NT2/D1 (cell line): ENCODE measurements at places on chromosomes 7 and 10.

DNA sequence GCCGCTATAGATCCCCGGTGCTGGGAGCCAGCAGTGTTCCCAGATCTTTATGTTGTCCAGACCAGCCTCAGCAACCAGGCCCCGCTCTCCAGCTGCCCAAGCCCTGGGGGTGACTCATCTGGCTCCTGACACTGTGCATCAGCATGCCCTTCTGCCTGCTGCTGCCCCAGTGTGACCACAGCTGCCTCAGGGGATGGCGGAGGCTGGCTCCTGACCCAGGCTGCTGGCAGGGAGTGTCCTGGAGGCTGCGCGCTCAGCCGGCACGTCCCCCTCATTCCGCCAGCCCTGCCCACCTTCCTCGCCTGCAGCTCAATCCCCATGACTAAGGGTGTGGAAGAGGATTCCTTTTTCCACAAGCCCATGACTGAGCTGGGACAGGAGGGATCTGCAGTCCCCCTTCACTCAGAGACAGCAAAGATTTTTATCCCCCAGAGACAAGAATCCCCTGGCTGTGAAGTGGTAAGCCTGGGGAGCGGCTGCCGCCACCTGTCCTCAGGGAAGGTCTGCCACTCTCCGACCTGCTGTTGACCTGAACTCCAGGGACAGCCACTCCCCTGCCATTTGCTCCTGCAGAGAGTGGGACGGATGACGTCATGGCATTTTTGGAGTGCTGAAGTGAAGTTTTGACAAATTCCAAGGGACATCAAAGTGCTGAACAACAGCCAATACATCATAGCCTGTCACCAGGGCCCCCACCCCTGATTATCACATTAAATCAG lies 182.8 kb upstream of the BMPER start:
- DNase-seq = no peak

GRCh38 chr7:93242106-93242505 lies 9.9 kb downstream of the VPS50 start:
- DNase-seq = no peak

- no peak for DNase-seq
Observed at GRCh38 chr7:148155000-148155399, 435.6 kb upstream of the C7orf33 start.

DNA sequence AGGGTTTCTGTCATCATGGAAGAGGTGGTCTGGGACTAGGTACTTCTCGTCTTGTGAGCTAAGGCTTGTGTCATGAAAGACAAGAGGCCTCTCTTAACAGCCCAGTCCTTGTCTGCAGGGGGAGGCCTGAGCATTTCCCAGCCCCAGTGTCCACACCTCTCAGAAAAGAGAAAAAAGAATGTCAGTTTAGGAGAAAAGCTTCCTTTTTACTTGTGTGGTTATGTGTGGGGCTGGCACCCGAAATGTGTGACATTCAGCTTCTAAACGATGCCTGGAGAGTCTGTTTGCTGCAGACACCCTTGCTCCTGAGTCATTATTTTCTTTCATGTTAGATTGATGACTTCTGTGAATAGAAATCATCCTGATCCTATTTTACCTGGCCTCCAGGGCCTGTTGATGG lies 67.4 kb downstream of the LANCL2 start:
- no peak for DNase-seq

GRCh38 chr7:51019191-51019844 lies 236.6 kb upstream of the GRB10 start:
- DNase-seq = no peak

DNA sequence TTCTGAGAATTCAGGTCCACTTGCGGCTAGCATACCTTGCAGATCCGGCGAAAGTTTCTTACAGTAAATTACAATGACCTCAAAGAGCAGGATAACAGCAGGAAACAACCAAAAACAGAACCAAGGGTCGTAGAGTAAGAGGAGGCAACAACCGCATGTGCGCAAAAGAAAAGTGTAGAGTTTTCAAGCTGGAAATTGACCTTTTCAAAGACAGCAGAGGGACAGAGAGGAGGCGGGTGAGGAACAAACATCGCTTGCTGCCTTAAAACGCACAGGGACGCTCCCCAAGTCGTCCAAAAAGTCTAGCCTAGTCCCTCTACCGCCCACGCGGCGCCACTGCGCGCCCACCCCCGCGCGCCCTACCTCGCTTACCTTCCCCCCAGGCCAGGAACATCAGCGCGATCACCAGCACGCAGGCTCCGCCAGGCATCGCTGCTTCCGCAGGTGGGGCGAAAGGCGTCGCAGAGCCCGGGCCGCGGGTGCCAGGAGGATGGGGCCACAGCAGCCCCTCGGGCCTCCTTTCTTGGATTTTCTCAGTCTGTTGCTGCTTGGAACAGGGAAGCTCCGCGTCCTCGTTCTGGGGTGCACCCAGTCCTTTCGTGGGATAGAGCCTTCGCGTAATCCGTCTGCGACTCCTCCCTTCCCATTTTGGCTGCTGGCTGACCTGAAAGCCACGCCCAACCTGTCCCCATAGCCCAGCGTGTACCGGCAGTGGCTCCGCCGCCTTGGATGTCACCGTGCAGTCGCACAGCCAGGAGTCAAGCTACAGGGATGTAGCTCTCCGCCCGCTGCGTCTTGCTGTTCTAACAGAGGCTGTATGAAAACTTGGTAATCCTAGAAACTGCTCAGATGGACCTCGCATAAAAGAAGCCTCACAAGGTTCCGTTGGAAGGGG lies at the start of gene VWDE:
VWDE (minus strand) TSS at position 579 of the 895 bp plus-strand sequence; CDS start at position 430, 149 bp downstream.
- peak; percentile 57 for DNase-seq

- DNase-seq = no peak
Observed at GRCh38 chr7:93196336-93196735, 29.9 kb downstream of the HEPACAM2 start.

DNA sequence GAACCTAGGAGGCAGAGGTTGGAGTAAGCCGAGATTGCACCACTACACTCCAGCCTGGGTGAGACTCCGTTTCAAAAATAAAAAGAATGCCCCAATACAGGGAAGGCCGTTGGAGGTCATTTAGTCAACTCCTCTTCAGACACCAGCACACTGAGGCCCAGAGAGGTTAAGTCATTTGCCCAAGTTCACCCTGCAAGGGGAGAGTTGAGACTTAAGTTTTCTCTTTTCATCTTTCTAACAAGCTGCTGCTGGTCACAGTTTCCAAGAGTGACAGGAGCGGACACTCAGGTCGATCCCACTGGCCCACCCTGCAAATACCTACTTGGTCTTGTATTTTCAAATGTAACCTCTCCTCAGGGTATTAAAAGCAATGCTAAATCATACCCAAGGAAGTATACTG lies 30.4 kb upstream of the VCL start:
- DNase-seq = no peak

DNA sequence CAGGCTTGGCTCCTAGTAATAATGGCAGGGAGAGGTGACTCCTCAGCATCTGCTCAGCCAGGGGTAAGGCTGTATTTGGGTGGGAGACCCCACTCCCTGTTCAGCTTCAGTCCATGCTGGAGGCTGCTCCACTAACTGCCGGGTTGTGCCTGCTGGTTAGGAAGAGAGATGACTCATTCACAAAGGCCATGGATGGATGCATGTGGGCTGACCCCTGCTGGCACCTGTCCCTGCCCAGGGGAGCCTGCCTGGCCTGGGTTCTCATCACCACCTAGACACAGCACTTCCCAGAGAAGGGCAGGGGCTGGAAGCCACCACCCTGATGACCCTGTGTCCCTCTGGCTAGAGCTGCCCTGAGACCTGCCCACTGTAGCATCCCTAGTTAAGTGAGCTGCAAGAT lies 59.0 kb downstream of the VSTM4 start:
- DNase-seq = no peak

DNA sequence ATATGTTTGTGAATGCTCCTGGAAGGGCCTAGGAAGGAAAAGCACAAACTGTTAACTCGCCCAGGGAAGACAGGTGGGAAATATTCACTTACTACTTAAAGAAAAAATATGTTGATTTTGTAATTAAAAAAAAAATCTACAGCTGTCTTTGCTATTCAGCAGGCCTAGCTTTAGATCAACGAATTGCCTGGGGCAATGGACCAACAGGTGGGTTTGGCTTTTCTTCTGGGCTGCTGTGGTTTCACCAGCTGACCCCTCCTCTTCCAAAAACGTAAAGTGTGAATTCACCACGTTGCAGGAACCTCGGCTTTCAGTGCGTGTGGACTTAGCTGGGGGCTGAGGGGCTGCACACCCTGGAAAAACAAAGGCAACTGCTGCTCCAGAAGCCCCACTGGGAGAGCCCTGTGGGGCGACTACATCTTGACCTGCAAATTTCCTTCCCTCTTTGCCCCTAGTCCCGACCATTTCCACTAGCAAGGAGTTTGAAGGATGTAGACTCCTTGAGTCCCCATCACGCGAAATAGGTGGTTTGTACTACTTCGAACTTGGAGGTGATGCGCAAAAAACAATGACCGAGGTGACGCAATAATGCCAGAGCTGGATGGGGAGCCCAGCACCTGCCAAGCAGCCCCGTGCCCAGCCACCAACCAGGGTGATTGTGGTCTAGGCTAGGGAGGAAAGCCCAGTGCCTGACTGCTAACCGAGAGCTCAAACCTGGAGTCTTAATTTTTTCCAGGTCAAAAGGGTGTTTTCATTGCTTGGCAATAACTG lies 7.4 kb downstream of the PRLHR start:
- DNase-seq = no peak

GRCh38 chr10:68517188-68517587 lies 10.1 kb downstream of the SLC25A16 start:
- DNase-seq = no peak

- no peak for DNase-seq
Observed at GRCh38 chr10:79316671-79317431, 30.4 kb upstream of the PPIF start.

DNA sequence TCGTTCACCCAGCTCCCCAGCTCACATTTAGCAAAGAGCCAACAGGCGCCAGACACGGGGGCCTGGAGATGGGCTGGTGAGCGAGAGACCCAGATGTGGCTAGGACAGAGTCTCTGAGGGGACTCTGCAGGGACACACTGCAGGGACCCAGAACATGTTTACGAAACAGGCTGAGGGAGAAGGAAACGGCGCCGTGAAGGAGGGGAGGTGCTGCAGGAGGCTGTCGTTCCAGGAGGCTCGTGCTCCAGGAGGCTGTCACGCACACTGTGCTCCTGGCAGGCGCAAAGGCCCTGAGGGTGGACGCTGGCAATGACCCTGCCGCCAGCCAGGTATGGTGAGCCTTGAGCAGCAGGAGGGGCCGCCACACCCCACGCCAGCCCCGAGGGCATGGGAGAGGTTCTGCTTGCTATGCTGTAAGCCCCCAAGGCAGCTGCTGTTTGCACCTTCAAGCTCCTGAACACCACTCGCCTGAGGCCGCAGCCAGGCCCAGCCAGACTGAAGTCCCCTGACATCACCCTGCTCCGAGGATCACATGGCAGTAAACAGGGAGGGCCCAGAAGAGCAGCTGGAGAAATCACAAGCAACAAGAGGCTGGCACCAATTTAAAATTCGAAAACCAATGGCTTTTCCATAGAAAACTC lies 27.3 kb downstream of the ADAP1 start:
- no peak for DNase-seq

DNA sequence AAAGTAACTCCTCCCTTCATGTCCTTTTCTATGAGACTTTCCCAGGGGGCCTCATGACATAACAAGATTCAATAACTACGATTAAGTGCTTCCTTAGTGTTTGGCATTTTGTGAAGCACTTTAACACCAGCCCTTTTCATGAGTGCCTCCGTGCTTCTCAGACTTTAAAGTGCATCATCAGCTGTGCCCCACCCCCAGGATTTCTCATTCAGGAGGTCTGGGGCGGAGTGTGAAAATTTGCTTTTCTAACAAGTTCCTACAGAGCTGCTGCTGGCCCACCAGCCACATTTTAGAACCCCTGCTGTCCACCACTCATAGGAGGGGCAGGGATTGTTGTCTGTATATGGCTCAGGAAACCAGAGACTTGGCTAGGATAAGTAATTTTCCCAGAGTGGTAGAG lies 445.3 kb downstream of the LRMDA start:
- peak; percentile 23 for DNase-seq

DNA sequence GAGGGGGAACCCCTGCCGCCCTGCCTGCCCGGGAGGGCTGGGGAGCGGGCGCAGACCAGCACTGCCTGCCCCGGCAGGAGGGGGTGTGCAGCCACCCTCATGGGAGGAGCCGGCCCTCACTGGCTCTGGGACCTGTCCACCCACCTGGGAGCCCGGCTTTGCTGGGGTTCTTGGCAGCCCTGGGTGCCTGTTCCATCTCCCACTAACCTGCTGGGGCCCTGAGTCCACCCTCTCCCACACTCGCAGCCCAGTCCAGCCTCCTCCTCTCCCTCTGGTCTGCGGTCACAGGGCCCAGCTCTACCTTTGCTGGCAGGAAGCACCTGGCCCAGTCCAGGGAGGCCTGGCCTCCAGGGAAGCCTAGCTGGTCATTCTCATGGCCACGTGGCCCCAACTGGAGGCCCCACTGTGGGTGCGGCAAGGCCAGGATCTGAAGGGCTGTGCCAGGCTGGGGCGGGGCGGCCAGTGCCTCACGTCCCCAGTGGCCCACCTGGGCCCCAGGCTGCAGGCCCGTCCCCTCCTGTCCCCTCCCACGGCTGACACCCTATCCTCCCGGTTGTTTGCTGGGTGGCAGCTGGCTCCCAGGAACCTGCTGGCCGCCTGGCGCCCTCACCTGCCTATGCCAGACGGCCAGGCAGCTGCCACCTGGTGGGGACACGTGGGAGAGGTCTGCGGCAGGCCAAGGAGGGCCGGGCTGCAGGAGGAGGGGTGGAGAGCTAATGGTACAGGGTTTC lies at the start of gene TMEM184A:
TMEM184A (minus strand) TSS at position 393 of the 731 bp plus-strand sequence. CDS start 721 bp downstream, outside the sequence.
- peak; percentile 54 for DNase-seq
